Cortex of kidney (tissue), 1 donor: ENCODE measurements at places on chromosomes 13 and 19.

GRCh38 chr13:39825886-39826285 is 170.4 kb downstream of the COG6 start:
- DNase-seq = no peak

- no peak for DNase-seq
These were observed 51.4 kb downstream of the LRCH1 start for GRCh38 chr13:46604226-46604990.

DNA sequence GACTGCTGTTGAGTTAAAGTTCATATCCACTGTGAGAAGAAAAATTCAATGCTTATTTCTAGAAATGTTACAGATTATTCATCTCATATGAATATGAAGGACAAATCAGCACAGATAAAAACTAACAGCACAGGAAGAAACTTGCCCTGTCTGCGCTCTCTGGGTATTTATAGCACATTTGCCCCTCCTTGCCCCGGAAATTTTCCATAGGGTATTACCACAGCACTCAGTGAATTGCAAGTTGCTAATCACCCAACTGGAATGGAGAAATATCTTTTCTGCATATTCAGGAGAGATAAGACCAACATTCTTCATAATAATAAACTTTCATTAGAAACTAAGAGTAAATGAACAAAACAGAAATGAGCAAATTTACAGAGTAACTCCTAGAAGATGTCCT is 318.0 kb upstream of the KLF12 start:
- no peak for DNase-seq

- DNase-seq = no peak
These were observed 67.8 kb downstream of the RASA3 start for GRCh38 chr13:114064450-114065140.

- no peak for DNase-seq
These were observed 32.2 kb downstream of the ZNF136 start for GRCh38 chr19:12194827-12195731.
